A673 (cell line): ENCODE measurements at places on chromosomes 6 and 20. TPM values are rescaled to one million over a fixed set of nuclear protein-coding genes. Genes with fewer than 3 reads are reported as not detected.

GRCh38 chr20:10504994-10505730 is 70.1 kb downstream of the SLX4IP start:
- H3K27me3 ChIP-seq: no peaks in the 10 kb centered on the region
- H3K4me1 ChIP-seq: peaks cover 74% of the 10 kb centered on the region
- no peaks in the 10 kb centered on the region for H3K36me3 ChIP-seq
- peak overlapping the region; percentile 67 for H3K27ac ChIP-seq

PRICKLE4 gene
- 1.9 TPM in 1 of 2 replicates, not detected in the other for total RNA-seq

DNA sequence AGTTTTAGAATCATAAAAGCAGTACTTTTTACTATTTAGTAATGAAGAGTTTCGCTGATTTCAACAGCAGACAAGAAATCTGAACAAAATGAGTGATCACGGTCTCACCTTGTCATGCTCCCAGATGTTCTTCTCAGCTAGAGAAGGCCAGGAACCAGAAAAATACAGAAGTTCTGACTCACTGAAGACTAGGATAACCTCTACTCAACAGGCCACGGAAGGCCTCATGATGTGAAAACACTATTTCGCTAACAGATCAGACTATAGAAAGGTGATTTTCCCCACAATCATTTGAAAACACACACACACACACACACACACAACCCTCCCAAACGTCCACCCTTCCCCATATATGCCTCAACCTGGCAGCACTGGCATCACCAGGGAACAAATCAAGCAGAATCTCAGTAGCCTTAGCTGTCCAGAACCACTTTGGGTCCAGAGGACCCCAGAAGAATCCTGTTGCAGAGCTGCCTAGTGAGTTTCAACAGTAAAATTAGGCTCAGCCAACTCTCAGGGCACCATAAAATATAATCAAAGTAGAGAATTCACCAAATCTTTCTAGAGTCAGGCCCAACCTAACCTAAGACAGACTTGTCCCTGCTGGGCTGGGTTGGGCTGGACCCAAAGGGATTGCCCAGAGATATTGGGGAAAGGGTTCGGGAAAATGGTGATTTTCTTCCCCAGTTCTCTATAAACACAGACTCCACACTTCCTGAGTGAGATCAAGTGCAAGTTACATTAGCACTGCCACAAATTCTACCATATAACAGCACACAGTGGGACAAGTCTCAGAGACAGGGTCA is 7.9 kb downstream of the EXOC2 start:
- H3K27ac ChIP-seq: no peak overlapping the region
- DNase-seq: no peak
- H3K27me3 ChIP-seq: no peaks in the 10 kb centered on the region
- no peak overlapping the region for H3K4me3 ChIP-seq
- H3K36me3 ChIP-seq: no peaks in the 10 kb centered on the region

DNA sequence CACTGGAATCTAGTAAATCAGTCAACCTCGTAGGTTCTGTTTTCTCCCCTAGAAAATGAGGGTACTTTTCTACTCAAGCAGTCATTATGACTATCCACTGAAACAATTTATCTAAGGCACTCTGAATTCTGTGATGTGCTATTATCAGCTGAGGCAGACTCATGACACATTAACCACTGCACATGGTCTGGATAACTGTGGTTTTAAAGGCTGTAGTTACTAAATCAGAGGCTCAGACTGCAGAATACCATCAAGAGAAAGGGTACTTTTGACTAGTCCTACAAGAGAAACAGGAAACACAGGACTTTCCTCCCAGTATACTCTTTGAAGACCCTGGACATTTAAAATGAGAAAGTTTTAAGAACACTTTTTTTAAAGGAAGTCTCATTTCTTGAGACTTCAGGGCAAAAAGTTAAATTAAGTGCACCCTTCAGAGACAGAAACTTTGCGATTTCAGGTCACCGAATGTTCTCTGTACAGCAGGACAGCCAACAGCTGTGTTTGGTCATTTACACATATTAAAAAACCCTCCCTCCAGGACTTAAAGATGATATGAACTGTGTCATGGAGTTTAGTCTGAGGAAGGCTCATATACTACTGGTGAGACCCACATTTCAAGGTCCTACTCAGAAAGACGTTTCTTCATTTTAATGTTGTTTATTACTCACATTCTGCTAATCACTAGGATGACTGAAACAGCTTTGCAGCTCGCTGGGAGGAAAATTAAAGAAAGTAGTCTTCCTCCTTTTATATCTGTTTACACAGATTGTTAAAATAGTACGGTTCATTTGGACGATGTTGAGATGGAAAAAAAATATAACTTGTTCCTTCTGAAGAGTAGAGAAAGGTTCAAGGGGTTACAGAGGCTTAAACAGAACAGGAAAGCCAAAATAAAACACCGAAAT is 19.9 kb downstream of the ATXN1 start:
- H3K27ac ChIP-seq: no peak overlapping the region
- H3K27me3 ChIP-seq: no peaks in the 10 kb centered on the region
- peaks cover 45% of the 10 kb centered on the region for H3K4me1 ChIP-seq
- no peaks in the 10 kb centered on the region for H3K36me3 ChIP-seq
- H3K4me3 ChIP-seq: no peak overlapping the region

DNA sequence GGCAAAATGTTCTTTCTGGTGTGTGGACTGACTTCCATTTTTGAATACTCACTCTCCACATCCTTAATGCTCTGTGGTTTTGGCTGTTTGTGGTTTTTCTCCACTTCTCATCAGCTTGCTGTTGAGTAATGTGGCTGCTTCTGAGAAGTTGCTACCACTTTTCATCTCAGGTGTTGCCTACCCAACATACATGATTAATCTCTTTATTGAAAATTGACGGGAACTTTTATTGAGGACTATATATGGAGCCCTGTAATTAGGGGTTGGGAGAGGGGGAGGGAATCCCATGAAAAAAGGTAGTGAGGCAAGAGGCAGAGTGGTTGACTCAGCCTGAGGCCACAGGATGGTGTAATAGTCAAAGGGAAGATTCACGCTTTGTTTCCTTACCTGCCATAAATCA is 17.6 kb downstream of the IL22RA2 start:
- no peak overlapping the region for H3K27ac ChIP-seq
- no peaks in the 10 kb centered on the region for H3K36me3 ChIP-seq
- no peak for DNase-seq
- H3K27me3 ChIP-seq: peaks cover 9% of the 10 kb centered on the region

DNA sequence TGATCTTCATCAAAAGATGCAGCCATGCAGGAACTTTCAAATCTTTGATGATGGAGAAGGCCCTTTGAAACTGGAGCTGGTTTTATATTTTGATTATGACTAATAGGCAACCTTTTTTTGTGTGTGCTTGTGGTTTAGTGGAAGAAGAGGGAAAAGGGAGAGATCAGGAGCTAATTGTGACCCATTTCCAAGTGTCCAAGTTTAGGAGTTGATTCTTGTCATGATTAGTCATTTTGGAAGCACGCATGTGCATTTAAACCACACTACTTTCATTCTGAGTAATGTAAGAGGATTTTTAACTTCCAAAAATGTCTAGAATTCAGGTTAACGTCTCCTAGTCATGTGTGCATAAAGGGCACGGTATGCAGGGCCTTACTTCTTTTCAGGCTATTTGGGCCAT is 3.5 kb downstream of the FOXO3 start:
- H3K36me3 ChIP-seq: no peaks in the 10 kb centered on the region
- no peak for DNase-seq
- no peak overlapping the region for H3K27ac ChIP-seq
- H3K4me3 ChIP-seq: no peak overlapping the region

DNA sequence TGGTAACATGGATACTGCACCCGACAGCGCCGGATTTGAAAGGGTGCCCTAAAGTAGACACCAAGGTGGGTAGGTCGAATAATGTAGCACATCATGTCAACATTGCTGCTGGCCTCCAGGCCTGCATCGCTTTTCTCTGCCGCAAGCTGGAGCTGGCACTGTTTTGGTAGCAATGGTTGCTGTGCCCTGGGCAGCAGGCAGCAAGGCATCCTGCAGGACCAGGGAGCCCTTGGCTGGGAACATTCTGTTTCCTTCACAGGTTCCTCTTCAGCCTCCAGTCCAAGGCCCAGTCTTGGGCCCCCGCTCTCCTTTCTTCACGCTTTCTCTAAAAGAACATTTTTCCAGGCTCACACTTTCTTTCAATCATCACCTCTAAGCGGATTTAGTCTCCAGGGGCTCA is 365.8 kb upstream of the JARID2 start:
- H3K36me3 ChIP-seq: no peaks in the 10 kb centered on the region
- DNase-seq: no peak
- peaks cover 80% of the 10 kb centered on the region for H3K4me1 ChIP-seq
- H3K27me3 ChIP-seq: no peaks in the 10 kb centered on the region
- peak overlapping the region; percentile 52 for H3K27ac ChIP-seq

GRCh38 chr6:67496191-67496590 is 1138.9 kb upstream of the ADGRB3 start:
- no peak overlapping the region for H3K4me3 ChIP-seq
- DNase-seq: no peak
- no peak overlapping the region for H3K27ac ChIP-seq
- H3K36me3 ChIP-seq: no peaks in the 10 kb centered on the region

DNA sequence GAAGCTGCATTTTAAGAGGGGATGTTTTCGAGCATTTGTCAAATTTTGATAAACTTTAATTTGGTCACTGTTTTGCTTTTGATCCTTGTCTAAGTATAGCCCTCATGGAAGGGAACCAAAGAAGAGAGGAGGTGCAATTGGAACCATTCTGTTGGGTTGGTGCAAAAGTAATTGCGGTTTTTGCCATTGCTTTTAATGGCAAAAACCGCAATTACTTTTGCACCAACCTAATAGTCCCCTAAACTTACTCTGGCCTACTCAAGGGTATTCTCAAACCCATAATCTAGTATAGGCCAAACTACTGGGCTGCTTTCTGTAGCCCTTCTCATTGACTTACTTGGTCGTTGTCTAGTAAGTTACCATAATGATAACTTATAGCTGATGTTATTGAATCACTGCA is 634.7 kb downstream of the MAFB start:
- H3K36me3 ChIP-seq: no peaks in the 10 kb centered on the region
- DNase-seq: no peak
- no peaks in the 10 kb centered on the region for H3K27me3 ChIP-seq

RIPPLY2 gene
- 3.0 and 4.0 TPM in 2 replicates for total RNA-seq

GGTLC1 gene
- total RNA-seq: not detected in 2 replicates

DNA sequence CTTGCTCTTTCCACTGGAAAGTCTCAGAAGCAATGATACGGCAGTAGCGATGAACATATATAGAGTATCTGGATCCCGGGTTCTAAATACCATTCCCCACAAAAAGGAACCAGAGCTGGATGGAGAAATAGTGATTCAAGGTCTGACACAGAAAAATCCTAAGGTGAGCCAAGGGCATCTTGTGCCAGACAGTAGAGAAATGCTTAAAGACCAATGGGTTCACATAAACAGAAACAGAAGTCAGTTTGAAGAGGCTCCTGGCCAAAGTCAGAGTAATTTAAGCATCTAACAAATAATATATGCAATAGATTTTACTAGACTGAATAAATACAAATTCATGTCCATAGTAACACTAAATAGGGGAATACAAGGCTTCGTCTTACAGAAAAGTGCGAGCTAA is 54.7 kb downstream of the RGS17 start:
- H3K27me3 ChIP-seq: no peaks in the 10 kb centered on the region
- H3K4me1 ChIP-seq: no peaks in the 10 kb centered on the region
- H3K4me3 ChIP-seq: no peak overlapping the region
- no peak for DNase-seq

DNA sequence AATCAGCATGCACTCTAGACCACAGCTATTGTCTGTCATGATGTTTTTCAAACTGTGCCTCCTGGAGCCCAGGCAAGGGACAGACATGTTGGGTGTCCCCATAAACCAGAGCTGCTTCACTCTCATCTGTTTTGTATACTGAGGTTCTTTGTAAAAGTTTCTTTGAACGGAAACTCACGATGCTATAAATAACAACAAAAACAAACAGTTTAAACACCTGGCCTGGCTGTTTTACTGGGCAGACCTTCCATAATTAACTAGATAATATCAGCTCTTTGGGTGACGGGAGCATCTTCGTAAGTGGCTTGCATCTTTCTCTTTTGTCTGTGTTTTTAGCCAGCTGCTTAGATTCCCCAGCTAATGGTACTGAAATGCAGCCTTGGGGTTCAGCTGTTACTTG is 190.3 kb downstream of the ZDHHC14 start:
- no peaks in the 10 kb centered on the region for H3K36me3 ChIP-seq
- H3K27me3 ChIP-seq: no peaks in the 10 kb centered on the region
- DNase-seq: no peak
- H3K4me3 ChIP-seq: no peak overlapping the region
- H3K4me1 ChIP-seq: no peaks in the 10 kb centered on the region

- H3K36me3 ChIP-seq: no peaks in the 10 kb centered on the region
- H3K4me1 ChIP-seq: no peaks in the 10 kb centered on the region
- no peak overlapping the region for H3K4me3 ChIP-seq
- DNase-seq: no peak
- H3K27ac ChIP-seq: no peak overlapping the region
Observed at GRCh38 chr20:22346716-22347115, 237.7 kb downstream of the FOXA2 start.

TMEM217 gene
- total RNA-seq: 0.37 TPM in 1 of 2 replicates, not detected in the other

DNA sequence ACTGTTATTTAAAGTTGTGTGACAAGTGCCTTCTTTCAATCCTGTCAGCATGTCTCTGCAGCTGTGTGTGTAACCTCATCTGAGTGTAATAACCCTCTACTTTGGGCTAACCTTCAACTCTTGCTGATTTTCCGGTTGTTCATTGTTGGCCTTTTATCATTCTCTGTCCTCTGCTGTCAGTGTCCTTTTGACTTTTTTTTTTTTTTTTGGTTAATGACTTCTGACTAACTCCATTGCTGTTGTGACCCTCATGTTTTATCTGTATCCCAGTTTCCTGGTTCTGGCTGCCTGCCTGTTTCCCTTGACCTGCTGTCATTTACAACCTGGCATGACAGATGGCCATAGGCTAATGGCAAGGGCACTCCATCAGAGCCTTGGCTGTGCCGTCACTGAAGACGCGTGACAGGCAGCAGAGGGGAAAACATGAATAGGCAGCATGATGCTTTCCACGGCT is 145.7 kb upstream of the MAN1A1 start:
- no peaks in the 10 kb centered on the region for H3K36me3 ChIP-seq
- no peaks in the 10 kb centered on the region for H3K27me3 ChIP-seq
- no peak overlapping the region for H3K4me3 ChIP-seq

DNA sequence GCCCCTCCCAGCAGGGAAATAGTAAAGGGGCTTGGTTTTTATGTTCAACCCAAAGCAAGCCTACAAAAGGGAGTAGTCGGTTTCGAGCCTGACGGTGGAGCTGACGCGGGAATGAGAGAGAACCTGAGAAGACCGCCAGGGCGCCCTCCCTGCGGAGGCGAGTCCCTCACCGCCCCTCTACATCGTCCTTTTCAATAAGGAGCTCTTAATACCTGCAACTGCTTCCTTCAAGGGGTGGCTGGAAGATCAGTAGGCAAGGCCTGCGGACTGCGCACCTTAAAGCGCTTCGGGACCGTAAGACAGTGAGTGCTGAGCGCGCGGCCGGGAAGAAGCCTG is 709 bp upstream of the ZNF76 start:
- peak overlapping the region; percentile 82 for H3K4me3 ChIP-seq
- peak overlapping the region; percentile 92 for H3K27ac ChIP-seq
- H3K27me3 ChIP-seq: no peaks in the 10 kb centered on the region
- no peaks in the 10 kb centered on the region for H3K36me3 ChIP-seq
- peak; percentile 67 for DNase-seq
